ENCODE measurements at places on chromosomes 16 and 17.

GRCh38 chr17:79230576-79230975 lies 156.0 kb downstream of the ENGASE start:
- DNase-seq, result no peak

DNA sequence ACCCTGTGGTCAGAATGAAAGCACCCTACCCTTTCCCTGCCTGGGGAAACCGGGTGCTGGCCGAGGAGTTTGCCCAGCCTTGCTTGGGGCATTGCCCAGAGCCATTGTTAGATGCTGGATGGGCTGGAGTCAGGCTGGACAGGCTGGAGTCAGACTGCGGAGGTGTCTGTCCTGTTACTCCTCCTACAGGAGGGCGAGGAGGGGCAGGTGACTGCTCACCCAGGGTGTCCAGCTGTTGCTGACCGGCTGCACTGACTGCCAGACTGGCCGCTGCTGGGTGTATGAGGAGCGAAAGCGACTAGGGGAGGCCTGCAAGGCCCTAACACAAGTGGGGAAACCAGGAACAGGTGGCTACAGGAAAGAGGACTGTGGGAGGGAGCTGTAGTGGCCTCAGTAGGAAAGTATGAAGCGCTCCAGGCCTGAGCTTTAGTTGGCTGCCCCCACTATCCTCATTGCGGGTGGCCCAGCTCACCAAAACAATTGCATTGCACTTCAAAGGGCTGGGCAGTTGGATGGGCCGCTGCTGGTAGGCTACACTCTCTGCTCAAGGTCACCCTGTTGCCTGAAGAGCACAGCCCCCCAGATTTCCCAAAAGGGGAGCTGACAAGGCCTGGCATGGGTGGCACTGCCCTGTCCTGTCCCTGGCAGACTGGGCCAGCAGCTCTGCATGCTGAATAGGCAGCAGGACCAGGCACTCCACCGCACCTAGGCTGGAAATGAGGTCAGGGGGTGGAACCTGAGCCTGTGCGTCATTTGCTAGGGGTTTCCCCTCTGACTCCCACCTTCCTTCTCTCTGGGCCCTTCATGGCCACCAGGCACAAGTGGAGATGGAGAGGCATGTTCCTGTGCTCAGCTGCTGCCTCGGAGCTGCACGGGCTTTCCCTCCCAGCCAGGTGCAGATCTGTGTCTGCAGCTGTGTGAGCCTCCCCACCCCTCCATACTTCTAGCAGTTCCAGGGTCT lies 18.4 kb downstream of the LDHD start:
- no peak for DNase-seq

GRCh38 chr17:19345486-19346350 lies 16.8 kb downstream of the B9D1 start:
- DNase-seq, result no peak

GRCh38 chr16:68275611-68276191 lies 11.4 kb downstream of the SLC7A6 start:
- DNase-seq, result no peak

DNA sequence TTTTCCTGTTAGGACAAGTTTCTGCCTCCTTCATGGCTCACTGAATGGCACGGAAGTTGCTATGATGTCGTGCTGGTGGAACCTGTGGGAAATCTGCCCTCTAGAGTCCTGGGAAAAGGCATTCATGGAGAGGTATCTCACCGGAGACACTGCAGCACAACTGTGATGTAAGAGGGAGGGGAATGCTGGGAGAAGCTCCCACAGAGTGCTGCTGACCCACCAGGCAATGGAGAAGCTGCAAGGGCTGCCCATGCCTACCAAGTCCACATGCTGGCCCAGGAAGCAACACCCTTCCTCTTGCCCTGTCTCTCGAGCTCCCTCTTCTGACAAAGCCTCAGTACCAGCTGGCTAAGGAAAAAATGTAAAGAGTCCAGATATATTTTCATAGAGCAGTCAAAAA lies 45.2 kb upstream of the SLC5A11 start:
- DNase-seq, result no peak

DNA sequence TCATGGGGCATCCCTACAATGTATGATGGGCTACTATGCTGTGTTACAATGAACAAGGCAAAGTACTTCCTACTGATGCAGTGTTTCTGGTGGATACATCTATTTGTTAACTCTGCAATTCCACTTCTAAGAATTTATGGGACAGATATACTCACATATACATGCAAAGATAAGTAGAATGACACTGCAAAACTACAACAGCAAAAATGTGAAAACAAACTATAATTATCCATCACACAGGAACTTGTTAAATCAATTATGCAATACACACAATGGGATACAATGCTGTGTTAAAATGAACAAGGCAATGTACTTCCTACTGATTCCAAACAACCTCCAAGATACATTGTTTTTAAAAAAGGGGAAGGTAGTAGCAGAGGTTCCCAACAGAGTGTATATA lies 3.2 kb downstream of the DDX52 start:
- DNase-seq, result no peak

Measured in anterior cingulate cortex (tissue), 58 donors.